Effector memory CD4-positive, alpha-beta T cell (primary cell): ENCODE measurements at places on chromosomes 1 and 21.
A peak's percentile ranks its signal among the peaks of the same experiment; 100 is the strongest.

GRCh38 chr1:185376288-185376687 lies 59.2 kb upstream of the IVNS1ABP start:
- no peaks in the 10 kb centered on the region for H3K4me1 ChIP-seq
- no peak overlapping the region for H3K4me3 ChIP-seq
- H3K27ac ChIP-seq: no peak overlapping the region
- H3K27me3 ChIP-seq: no peaks in the 10 kb centered on the region

DNA sequence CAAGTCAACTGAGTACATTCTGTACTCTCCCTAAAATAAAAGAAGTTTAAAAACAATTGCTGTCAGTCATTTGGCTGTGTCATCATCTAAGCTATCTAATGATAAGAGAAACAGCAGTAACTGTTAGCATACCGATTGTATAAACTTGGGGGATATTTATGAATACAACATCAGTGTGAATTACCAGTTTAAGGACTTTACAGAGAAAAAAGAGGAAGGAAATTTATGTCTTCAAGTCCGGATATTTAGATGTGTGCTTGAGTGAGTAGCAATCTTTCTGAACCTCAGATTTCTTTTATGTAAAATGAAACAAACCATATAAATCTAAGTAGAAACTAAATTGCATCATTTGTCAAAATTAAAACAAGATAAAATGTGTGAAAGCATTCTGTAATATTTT lies 1557.0 kb downstream of the MRPL39 start:
- H3K27me3 ChIP-seq: no peaks in the 10 kb centered on the region
- no peak overlapping the region for H3K27ac ChIP-seq
- no peak for DNase-seq
- H3K36me3 ChIP-seq: no peaks in the 10 kb centered on the region
- no peak overlapping the region for H3K4me3 ChIP-seq
- H3K4me1 ChIP-seq: no peaks in the 10 kb centered on the region

- H3K4me1 ChIP-seq: peaks cover 3% of the 10 kb centered on the region
- H3K27ac ChIP-seq: no peak overlapping the region
- no peaks in the 10 kb centered on the region for H3K36me3 ChIP-seq
Measured at GRCh38 chr1:1941868-1942752, 23.0 kb upstream of the TMEM52 start.

DNA sequence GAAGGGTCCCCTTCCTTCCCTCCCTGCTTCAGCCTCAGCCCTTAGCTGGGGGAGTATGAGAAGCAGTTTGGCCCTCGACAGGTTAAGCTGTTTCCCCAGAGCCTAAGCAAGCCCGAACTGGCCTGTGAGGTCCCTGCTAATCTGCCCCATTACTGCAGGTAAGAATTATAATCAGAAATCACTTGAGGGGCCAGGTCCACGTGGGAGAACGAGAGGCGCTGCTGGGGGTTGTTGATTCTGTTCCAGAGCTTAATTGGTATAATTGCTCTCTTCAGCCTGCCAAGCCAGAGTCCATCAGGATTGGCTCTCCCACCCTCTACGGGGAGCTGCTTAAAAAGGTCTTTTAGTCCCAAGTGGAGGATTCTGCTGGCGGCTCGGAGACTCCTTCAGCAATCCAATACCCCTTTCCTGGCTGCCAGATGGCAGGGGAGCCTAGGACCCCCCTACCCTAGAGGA lies 70.8 kb downstream of the UBE2T start:
- H3K27ac ChIP-seq: no peak overlapping the region
- H3K27me3 ChIP-seq: no peaks in the 10 kb centered on the region
- H3K4me1 ChIP-seq: no peaks in the 10 kb centered on the region

GRCh38 chr21:37338671-37339551 lies 27.7 kb upstream of the DYRK1A start:
- no peak overlapping the region for H3K27ac ChIP-seq
- no peaks in the 10 kb centered on the region for H3K36me3 ChIP-seq
- DNase-seq: no peak
- H3K4me1 ChIP-seq: no peaks in the 10 kb centered on the region
- no peaks in the 10 kb centered on the region for H3K27me3 ChIP-seq
- no peak overlapping the region for H3K4me3 ChIP-seq

DNA sequence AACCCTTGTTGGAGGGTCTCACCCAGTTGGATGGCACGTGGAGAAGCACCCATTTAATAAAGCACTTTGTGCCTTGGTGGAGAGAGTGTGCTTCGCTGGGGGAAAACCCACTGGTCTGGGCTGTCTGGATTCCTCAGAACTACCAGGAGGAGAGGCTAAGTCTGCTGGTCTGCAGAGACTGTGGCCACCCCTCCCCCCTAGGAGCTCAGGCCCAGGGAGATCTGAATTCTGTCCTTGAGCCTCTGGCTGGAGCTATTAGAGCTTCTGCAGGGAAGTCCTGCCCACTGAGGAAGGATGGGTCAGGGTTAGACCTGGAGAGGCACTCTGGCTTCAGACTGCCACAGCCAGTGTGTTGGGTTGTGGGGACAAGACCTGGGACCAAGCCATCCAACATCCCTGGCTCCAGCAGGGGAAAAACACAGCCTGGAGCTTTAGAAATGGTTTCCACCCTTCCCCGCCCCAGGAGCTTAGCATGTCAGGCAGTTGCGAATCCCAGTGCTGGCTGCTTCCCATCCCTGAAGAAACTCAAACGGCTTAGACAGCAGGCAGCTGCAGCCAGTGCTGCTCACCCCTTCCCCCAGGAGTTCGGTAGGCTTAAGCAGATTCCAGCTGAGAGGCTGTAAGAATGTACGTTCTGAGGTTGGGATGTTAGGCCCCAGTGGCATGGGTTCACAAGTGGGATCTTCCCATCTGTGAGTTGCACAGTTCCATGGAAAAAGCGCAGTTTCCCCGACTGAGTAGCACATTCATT lies 288.3 kb downstream of the TGFB2 start:
- no peaks in the 10 kb centered on the region for H3K4me1 ChIP-seq
- no peak for DNase-seq
- H3K27me3 ChIP-seq: no peaks in the 10 kb centered on the region
- no peak overlapping the region for H3K27ac ChIP-seq

DNA sequence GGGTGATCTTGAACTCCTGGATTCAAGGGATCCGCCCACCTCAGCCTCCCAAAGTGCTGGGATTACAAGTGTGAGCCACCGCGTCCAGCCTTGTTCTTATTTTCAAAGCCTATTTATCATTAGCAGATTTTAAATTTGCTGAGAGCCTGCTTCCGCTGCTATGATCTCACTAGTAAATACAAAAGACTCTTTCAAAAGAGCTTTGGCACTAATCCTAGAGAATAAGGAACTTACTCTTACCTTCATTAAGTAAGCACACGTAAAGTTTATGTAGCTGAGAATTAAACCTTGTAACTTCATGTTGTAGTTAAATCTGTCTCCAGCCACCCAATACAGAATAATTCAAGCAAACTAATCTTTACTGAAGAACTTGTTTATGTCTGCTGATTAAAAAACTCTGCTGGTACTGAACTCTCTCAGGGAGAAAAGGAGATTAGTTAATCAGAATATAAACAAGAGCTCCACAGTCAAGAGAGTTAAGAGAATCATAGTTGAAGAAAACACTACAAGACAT lies 72.3 kb downstream of the RUSC1 start:
- peaks cover 30% of the 10 kb centered on the region for H3K36me3 ChIP-seq
- no peak overlapping the region for H3K4me3 ChIP-seq
- H3K4me1 ChIP-seq: no peaks in the 10 kb centered on the region
- no peak for DNase-seq

- no peaks in the 10 kb centered on the region for H3K4me1 ChIP-seq
- no peak overlapping the region for H3K4me3 ChIP-seq
- H3K27me3 ChIP-seq: no peaks in the 10 kb centered on the region
- no peaks in the 10 kb centered on the region for H3K36me3 ChIP-seq
- DNase-seq: no peak
- no peak overlapping the region for H3K27ac ChIP-seq
Measured at GRCh38 chr1:155529929-155530328, 32.7 kb downstream of the ASH1L start.

DNA sequence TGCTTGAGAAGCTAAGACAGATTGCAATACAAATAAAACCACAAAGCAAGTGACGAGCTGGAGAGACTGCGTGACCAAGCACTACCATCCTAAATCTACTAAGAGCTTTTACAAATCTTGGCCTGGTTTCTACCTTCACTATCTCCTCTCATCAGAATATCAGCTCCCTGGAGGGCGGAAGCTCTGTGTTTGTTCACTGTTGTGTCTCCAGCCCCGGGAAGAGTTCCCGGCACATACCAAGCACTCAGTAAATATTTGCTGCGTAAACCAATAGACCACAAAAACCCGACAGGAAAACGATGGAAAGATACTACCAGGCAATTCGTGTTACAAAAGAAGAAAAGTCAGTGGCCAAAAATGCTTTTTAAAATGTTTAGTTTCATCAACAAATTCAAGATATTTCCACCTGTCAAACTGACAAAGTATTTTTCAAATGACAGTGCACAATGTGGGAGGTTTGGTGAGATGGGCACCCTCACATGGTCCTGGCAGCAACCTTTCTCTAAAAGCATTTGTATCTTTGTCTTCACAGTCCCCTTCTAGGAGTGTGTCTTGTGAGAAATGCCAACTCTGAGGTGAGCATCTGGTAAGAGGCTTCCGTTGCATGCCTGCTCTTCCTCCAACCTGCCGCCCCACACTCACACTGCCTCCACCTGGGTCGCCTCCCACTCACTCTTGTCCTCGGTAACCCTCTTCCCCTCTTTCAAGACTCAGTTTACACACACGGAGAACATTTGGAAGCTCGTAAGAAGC lies 34.7 kb downstream of the SLC1A7 start:
- DNase-seq: no peak
- H3K4me3 ChIP-seq: no peak overlapping the region
- H3K27me3 ChIP-seq: no peaks in the 10 kb centered on the region
- no peaks in the 10 kb centered on the region for H3K4me1 ChIP-seq

GRCh38 chr1:93675931-93676330 lies 5.7 kb downstream of the BCAR3 start:
- no peak for DNase-seq
- H3K27ac ChIP-seq: no peak overlapping the region
- no peak overlapping the region for H3K4me3 ChIP-seq
- H3K36me3 ChIP-seq: no peaks in the 10 kb centered on the region
- no peaks in the 10 kb centered on the region for H3K27me3 ChIP-seq

- no peak for DNase-seq
- H3K4me3 ChIP-seq: no peak overlapping the region
- no peaks in the 10 kb centered on the region for H3K27me3 ChIP-seq
- H3K27ac ChIP-seq: no peak overlapping the region
- H3K4me1 ChIP-seq: no peaks in the 10 kb centered on the region
Measured at GRCh38 chr1:7380712-7381111, 390.4 kb upstream of the VAMP3 start.

- H3K36me3 ChIP-seq: no peaks in the 10 kb centered on the region
- H3K27me3 ChIP-seq: peaks cover 4% of the 10 kb centered on the region
- no peak overlapping the region for H3K4me3 ChIP-seq
- H3K27ac ChIP-seq: no peak overlapping the region
- no peaks in the 10 kb centered on the region for H3K4me1 ChIP-seq
Measured at GRCh38 chr1:217089361-217090014, 366.3 kb upstream of the ESRRG start.

GRCh38 chr1:8554956-8555534 lies 237.1 kb downstream of the SLC45A1 start:
- H3K4me3 ChIP-seq: no peak overlapping the region
- no peak for DNase-seq
- H3K4me1 ChIP-seq: no peaks in the 10 kb centered on the region
- H3K27ac ChIP-seq: no peak overlapping the region
- no peaks in the 10 kb centered on the region for H3K36me3 ChIP-seq

- H3K4me1 ChIP-seq: no peaks in the 10 kb centered on the region
- no peaks in the 10 kb centered on the region for H3K36me3 ChIP-seq
- no peak overlapping the region for H3K4me3 ChIP-seq
- no peaks in the 10 kb centered on the region for H3K27me3 ChIP-seq
Measured at GRCh38 chr1:118144684-118145083, 40.3 kb downstream of the SPAG17 start.

- DNase-seq: peak; percentile 69
- H3K36me3 ChIP-seq: no peaks in the 10 kb centered on the region
- peaks cover 17% of the 10 kb centered on the region for H3K4me1 ChIP-seq
- H3K4me3 ChIP-seq: peak overlapping the region; percentile 27
- H3K27me3 ChIP-seq: no peaks in the 10 kb centered on the region
Measured at GRCh38 chr1:10694633-10695627, 101.5 kb downstream of the CASZ1 start.

- no peak overlapping the region for H3K27ac ChIP-seq
- H3K36me3 ChIP-seq: peaks cover 17% of the 10 kb centered on the region
- H3K4me1 ChIP-seq: no peaks in the 10 kb centered on the region
- no peak overlapping the region for H3K4me3 ChIP-seq
Measured at GRCh38 chr1:205298191-205298994, 23.2 kb downstream of the NUAK2 start.

GRCh38 chr21:34882719-34883131 lies 166.4 kb downstream of the RUNX1 start:
- H3K27ac ChIP-seq: no peak overlapping the region
- H3K4me1 ChIP-seq: peaks cover 20% of the 10 kb centered on the region
- no peak overlapping the region for H3K4me3 ChIP-seq
- no peak for DNase-seq
- no peaks in the 10 kb centered on the region for H3K27me3 ChIP-seq

DNA sequence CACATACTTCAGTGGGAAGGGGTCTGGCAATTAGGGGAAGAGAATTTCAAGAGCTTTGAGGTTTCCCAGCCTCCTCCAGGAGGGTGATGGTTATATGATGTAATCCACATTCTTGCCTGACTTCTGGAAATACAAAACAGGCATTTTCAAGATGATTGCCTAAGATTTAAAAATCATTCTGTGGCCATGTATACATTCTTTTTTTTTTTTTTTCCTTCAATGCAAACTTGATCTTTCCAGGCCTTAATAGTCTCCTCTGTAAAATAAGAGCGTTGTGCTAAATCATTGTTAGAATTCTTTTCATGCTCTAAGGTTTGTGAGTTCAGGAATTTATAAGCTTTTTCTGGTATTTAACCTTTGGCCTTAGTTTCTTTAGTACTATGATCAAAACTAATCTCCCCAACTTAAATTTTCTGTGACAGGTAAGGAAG lies 192.3 kb upstream of the HMCN1 start:
- H3K27me3 ChIP-seq: no peaks in the 10 kb centered on the region
- no peak overlapping the region for H3K4me3 ChIP-seq
- no peak overlapping the region for H3K27ac ChIP-seq

GRCh38 chr1:109229531-109230127 lies 15.9 kb downstream of the SARS1 start:
- no peak for DNase-seq
- H3K36me3 ChIP-seq: peaks cover 57% of the 10 kb centered on the region
- H3K27me3 ChIP-seq: no peaks in the 10 kb centered on the region
- H3K27ac ChIP-seq: no peak overlapping the region
- H3K4me1 ChIP-seq: no peaks in the 10 kb centered on the region
